ENCODE measurements at places on chromosomes 1 and 21.

GRCh38 chr1:29398431-29398830 lies 162.1 kb downstream of the PTPRU start:
- no peak for DNase-seq

GRCh38 chr1:23611601-23612327 lies 52.5 kb upstream of the ID3 start:
- DNase-seq = no peak

GRCh38 chr1:233780049-233780448 lies 124.4 kb upstream of the SLC35F3 start:
- no peak for DNase-seq

- DNase-seq = no peak
Measured at GRCh38 chr1:117188816-117189437, 21.8 kb downstream of the VTCN1 start.

- DNase-seq = no peak
Measured at GRCh38 chr1:23114424-23115079, 54.1 kb downstream of the LUZP1 start.

GRCh38 chr21:39047046-39047445 lies 136.2 kb downstream of the PSMG1 start:
- no peak for DNase-seq

- no peak for DNase-seq
Measured at GRCh38 chr1:34918386-34918976, 11.0 kb downstream of the DLGAP3 start.

DNA sequence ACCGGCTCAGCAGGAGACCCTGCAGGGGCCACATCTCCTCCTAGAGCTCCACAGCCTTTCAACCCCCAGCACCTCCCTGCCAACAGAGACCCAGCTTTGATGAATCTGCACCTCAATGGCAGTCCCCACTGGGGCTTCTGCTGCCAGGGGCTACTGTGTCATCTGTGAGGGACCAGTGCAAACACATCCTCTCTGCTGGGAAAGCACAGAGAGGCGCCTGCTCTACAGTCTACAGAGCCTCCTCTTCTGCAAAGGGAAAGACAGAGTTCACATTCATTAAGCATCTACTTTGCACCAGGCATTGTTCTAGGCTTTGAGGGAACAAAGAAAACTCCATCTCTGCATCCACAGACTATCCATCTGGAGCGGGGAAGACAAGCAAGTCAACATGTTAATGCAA lies 125.8 kb downstream of the CAPN8 start:
- DNase-seq = no peak

GRCh38 chr1:79575424-79575823 lies 568.9 kb upstream of the ADGRL4 start:
- DNase-seq = no peak

DNA sequence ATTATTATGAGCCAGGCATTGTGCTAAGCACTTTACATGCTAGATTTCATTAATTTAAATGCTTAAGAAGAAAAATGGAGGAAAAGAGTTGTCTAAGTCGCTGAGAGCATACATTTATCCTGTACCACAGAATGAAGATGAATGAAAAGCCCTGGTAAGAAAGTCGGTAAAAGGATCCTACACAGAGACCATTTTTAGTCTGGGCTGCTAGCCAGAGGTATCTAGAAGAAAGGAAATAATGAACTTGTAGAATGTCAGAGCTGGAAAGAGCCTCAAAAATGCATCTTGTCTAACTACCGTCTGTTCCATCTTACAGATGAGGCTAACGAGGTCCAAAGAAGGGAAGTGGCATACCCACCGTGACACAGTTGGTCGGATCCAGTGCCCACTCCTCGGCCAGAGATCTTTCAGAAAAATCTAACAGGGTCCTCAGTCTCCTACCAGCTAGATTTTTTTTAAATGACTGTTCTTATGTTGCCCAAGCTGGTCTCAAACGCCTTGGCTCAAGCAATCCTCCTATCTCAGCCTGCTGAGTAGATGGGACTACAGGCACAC lies 12.2 kb upstream of the TNR start:
- DNase-seq = no peak

- DNase-seq = no peak
Measured at GRCh38 chr1:50986653-50987052, 16.6 kb downstream of the CDKN2C start.

DNA sequence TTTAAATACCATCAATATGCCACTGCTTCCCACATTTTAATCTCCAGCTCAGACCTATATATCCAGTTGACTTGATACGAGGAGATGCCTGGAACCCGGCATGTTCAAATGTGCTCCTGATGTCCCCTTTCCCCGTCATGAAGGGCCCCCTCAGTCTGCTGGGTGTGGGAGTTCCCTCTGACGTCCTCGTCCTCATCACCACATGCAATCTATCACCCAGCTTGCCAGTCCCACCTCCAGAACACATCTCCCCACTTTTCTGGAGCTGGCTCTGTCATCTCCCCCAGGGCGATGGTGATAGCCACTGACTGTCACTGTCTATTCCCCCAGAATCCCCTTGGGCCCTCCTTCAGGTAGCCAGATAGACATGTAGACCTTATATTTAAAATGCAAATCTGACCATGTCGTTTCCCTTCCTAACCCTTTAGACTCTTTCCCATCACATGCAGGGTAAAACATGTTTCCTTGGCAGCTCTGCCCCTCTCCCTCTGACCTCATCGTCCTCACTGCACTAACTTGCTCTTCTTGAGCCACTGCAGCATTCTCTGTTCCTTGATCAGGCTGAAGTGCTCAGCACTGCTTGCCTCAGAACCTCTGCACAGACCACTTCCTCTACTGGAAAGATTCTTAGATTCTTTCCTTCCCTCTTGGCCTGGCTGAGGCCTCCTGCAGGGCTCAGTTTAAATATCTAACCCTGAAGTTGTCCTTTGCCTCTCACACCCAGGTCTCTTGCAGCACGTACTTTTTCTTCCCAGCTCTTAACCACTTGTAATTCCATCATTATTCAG lies 7.4 kb downstream of the AZIN2 start:
- no peak for DNase-seq

DNA sequence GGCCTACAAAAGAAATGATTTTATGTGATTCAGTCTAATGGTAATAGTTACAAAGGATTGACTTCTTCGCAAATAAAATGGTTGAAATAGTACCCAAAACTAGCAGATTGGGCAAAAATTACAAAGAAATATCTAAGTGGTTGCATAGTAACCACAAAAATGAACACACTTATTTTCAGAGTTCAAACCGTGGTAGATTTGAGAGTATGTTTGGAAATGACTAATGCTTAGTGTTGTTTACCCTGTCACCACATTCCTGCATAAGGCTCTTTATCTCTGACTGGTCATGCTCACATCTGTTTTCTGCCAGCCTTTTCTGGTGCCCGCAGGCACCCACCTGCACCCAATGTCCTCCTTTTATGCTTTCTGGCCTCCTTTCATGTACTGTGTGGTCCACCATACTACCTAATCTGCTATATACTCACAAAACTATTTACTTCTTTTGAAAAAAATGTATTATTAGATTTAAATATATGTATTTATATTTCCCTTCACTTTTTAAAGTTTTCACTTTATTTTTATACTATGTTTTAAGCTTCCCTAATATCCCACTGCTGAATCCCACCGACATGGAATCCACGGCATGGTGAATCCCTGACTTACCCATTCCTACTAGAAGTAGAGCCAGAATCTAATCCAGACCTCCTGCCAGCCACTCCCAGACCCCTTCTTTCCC lies 30.3 kb downstream of the PTPRC start:
- DNase-seq = no peak

DNA sequence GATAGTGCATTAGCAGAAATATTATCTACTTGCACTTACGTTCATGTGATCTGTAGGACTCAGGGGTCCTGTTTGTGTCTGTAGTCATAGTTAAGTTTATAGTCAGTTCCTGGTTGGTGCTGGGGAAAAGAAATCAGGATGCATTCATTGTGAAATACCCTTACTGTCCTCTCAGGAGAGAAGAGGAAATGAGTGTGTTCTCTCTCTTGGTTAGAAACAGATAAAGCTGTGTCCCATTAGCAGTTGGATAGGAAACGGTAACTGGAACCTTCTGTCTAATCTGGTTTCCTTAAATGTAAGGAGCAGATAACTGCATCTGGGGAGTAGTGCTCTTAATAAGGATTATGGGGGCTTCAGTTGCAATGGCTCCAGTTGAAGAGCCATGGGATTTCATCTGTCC lies 8.9 kb downstream of the SDCCAG8 start:
- no peak for DNase-seq

DNA sequence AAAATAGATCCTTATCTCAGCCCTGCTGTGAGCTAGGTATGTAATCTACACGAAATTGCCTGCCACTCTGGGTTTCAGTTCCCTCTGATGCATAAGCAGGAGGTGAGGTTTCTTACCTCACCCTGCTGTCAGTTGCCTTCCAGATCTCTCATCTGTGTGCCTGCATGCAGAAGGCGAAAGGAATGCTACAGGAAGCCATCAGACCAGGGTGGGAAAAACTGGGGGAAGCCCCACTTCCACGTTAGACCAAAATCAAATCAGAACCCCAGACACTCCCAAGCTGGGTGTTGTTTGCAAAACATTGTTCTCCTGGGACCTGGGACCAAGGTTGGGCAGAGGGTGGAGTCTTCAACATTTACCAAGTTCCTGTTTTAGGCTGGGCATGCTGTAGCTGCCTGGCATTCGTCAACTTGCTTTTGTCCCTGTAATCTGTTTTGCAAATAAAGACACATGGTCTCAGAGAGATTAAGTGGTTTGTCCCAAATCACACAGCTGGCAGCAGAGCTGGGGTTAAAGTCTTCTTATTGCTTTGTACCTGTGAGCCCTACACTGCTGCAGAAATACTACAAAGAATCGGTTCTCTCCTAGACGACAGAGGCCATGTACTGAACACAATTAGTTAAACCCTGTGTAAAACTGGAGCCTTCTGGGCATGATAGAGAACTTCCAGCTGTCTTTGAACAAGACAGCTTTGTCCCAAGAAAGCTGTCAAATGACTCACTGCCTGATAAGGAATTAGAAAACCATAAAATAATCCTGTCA lies 389.7 kb upstream of the RUNX1 start:
- DNase-seq = no peak

GRCh38 chr1:93824834-93825233 lies 54.2 kb downstream of the DNTTIP2 start:
- no peak for DNase-seq
